ENCODE measurements at places on chromosomes 3 and 15.
A peak's percentile ranks its signal among the peaks of the same experiment; 100 is the strongest.

DNA sequence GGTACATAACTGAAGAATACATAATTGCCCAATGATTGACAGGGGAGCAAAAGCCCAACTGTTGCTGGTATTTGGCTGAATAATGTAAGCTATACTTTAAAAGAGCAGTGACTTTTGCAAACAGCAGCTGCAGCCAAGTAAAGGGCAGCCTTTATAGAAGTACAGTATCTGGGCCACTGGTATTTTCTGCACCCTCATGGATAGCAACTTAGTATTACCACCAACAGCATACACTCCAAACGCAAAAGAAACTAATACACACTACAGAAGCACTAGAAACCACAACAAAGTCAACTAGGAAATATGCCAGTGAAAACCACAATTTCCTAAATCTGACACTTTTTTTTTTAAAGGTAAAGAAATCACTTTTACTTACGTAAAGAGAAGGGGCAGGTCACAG, 206.1 kb downstream of the TIGIT start:
- no peak for DNase-seq

DNA sequence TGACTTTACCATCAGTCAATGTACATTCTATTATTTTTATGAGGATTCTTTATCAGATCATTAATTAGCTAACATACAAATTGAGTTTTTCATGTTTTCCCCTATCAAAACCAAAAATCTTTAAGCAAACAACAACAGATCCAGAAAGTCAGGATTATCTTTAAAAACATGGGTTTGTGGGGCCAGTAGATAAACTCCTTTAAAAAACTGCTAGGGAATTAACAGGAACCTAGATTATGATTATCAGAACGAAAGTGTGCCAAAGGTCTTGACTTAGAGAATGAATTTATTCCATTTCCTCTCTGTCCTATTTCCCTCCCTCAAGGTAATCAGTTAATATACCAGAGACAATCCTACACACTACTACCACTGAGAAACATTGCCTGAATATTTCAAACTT, 13.2 kb upstream of the CCDC13 start:
- DNase-seq, result no peak

DNA sequence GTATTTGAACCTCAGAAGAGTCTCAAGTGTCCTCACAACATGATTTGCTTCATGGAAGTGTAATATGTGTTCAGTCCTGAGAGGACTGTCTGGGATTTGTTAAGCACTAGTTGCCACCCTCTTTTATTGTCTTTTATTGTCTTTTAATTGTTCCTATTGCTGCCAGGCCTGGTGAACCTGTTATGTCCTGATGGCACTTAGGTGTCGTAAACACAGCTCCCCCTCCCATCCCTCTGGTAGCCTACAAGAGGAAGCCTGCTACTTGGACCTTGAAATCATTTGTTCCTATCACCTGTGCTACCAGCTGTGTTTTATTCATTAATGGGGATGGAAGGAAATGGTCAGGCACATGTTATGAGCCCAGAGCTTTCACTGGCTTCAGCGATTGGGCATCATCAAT, 19.3 kb downstream of the CCNB2 start:
- DNase-seq, result no peak

DNA sequence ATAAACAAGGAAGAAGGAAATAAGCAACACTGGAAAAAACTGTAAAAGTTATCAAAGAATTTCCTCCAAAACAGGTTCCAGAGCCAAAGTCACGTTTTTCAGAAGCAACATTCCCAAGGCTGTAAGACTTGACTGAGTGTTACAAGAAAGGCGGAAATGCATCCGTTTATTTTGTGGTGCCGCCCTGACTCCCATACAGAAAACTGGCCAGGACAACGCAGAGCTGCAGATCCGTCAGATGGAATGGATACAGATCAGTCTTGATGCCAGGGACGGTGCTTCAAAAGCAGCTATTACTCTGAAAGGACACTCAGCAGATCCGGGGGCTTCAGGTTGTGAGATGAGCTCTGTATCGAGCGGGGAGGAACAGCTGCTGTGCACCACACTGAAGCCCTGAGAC, 83.4 kb downstream of the GABRG3 start:
- no peak for DNase-seq

DNA sequence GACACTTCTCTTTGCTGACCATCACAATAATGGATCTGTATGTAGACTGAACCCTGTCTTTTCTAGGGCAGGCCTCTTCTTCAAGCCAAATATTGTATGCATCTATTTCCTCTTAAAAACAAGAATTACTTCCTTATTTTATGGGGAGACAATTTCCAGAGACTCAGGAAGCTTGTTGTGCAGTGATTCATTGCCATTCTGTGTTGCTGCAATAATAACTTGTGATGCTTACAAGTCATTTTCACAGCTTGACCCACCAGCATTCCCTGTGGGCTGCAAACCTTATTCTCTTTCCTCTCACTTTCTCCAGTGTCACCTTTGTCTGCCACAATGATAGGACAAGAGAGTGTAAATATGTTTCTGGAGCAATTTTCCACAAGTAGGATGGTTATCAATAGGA, 276.7 kb upstream of the SGO1 start:
- DNase-seq, result no peak

DNA sequence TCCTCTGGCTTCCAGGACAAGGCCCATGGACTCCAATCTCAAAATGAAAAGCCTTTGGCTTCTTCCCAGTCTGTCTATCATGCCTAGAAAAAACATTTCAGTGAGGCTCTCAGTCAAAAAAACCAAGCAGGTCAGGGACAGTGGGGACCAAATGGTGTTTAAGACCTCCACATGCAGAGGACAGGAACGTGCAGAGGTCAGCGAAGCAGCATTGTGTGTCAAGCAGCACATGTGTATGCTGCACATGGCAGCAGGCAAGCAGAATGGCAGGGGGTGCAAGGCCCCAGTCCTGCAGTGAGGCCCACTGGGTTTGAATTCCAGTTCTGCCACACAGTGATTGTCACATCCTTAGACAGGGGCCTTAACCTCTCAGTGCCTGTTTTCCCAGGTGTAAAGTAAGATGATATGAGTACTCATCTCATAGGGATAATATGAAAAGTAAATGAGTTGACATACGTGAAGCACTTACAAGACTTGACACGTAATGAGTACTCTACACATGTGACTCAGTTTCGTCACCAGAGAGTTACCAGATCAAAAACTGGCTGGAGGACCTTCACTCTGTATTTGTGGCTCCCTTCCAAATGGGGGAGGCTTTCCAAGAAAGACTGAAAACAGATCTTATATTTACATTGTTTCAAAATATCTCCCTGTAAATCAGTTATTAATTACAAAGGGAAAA, 11.2 kb downstream of the STIMATE start:
- DNase-seq, result no peak

GRCh38 chr3:98657457-98657856, 64.0 kb upstream of the CPOX start:
- DNase-seq, result peak; percentile 41

DNA sequence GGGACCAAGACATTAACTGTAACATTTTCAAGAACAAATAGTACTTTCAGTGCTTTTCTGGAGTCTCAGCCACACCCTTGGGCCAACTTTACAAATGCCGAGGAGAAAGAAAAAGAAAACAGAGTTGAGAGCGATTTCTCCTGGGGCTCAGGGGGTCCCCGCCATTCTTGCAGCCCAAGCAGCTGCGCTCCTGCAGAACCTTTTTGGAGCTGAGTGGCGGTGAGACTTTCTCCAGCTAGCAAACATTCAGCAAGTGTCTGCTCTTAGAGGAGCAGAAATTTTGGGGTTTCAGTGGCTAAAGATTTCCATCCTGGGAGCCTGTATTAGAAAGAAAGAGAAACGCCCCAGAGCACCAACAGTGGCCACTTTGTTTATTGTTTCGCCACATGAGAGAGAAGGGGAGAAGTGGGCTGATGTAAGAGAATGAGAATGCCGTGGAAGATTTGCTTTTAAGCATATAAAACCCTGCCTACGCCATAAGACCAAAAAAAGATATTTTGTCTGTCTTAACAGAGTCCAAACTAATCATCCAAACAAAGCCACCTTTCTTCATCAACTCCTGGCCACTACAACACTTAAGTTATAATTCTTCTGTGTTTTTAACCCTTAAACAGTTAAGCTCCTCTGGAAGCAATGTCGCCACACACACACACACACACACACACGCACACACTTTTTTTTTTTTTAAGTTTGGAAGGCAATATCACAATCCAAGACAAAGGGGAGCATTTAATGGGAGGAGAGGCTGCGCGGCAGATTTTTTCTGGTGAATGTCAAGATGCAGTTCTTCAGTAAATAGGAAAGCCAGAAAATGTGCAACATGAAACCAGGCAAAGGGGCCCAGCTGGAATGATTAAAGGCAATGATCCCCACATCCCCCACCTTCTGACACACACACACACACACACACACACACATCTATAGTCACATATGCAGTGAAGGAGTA, 19.2 kb downstream of the EID1 start:
- DNase-seq, result no peak

GRCh38 chr3:127556565-127556964, 34.0 kb downstream of the TPRA1 start:
- no peak for DNase-seq

GRCh38 chr15:84823282-84823878, 6.2 kb downstream of the ALPK3 start:
- no peak for DNase-seq

DNA sequence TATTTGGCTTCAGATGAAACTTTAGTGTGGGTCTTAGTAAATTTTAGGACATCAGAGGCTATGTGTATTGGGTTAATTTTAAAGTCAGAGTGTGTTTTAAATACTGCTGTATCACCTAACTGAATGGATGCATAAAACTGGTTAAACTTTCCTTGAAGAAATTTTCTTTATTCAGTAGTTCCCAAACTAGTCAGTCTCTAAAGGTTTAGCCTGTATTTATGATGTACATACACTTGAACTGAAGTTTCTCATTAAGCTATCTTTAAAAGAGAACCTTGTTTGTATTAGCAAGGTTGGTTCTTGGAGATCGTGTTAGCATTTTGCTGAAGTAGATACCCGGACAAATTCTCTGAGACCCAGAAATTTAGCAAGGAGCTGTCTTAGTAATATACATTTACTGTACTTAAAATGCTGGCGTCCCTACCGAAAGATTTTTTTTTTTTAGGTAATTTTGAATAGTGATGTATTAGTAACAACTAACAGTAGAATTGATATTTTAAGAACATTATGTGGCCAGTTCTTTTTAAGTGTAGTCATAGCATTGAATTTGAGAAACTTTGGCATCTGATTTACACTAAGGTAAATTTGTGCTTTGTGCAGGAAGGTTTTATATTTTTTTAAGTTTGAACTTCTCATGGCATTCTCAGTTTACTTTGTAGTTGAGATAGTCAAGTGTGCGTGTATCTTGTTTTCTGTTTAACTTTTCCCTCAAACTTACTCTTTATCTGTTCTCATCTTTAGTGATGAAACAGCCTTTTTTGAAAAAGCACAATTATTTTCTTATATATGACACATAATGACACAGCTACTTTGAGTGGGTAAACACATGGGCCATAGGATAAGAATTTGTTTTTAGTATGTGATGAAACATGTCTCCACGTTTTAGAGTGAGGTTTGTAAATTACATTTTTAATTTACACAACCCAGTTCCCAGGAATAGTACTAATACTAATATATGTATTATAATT, 2.9 kb downstream of the DIPK2A start:
- DNase-seq, result no peak

DNA sequence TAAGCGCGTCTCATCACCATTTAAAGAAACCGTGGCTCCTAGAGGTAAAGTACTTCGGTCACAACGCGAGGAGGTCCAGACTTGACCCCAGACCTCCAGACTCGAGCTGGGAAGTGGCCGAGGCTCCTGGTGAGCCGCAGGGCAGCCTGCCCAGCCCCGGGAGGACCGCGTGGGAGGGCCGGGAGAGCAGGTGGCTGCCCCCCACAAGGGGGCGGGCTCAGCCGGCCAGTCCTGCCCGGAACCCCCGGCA, at the start of gene SLC27A2:
Gene SLC27A2, plus strand, starts transcription at position 228 of the 250 bp plus-strand sequence. CDS start 232 bp downstream, outside the sequence.
- no peak for DNase-seq

DNA sequence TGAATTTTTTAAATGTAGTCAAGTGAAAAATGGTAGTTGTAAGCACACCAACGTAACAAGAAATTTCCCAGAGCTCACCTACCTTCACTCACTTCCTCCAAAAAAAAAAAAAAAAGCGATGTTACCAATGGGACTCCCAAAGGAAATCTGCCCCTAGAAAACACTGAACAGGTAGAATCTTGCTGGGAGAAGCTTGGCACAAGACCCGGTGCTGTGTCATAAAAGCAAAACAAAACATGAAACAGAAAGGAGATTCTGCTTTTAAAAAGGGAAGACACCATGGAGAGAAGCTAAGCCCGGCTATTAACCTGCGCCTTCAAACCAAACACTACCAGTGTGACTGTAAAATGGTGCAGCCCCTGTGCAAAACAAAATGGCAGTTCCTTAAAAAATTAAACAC, 40.5 kb downstream of the PGPEP1L start:
- DNase-seq, result no peak

GRCh38 chr3:120177151-120177550, 82.9 kb upstream of the GSK3B start:
- no peak for DNase-seq

DNA sequence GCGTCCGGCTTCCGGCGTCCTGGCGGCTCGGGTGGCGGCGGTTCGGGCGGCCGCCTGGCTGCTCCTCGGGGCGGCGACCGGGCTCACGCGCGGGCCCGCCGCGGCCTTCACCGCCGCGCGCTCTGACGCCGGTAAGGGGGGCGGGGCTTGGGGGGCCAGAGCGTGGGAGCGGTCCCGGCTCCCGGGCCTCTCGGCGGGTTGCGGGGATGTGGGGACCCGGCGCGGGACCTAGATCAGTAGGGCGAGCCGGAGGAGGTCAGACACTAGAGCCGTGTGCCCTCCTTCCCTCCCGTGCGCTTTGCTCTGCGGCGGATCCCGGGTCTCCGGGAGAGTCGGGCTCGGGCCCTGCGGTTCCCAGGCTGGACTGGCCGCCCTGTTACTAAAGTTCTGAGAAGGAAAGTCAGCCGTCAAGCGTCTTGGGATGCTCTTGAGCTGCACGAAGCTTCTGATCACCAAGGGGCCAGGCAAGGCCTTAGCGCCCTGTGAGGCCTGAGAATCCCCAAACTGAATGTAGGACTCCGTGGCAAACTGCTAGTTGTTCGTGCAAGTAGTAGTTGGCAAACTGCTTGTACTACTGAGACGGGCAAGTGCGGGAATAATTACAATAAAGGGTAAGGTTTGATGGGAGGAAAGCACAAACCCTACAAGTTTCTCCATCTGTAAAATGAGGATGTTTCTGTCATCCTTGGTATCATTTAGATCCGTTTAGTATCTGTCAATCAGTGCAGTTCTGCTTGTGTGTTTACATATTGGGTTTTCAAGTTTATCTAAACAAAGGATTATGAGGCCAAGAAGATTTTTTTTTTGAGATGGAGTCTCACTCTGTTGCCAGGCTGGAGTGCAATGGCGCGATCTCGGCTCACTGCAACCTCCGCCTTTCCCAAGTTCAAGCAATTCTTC, 587 bp downstream of the PIGX start:
- DNase-seq, result peak; percentile 73

- DNase-seq, result no peak
Observed at GRCh38 chr3:157428853-157429252, 7.8 kb upstream of the PTX3 start.

DNA sequence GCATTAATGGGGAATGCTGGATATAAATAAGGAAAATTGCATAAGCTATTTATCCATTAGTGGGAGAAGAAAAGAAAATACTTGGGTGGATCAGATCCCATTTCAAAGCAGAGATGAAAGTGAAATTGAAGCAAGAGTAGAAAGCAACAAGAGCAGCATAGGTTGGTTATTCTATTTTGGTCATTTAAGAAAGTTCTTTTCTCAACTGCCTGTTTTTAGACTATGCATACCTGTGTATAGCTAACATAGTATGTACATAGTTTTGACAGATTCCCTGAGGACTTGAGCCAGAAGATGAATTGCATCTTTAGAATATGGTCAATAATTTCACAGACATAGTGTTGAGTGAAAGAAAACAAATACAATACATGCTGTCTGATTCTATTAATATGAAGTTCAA, 29.0 kb upstream of the DENND4A start:
- DNase-seq, result no peak
